CD8-positive, alpha-beta memory T cell (primary cell): ENCODE measurements at places on chromosomes 16 and 17. TPM values are rescaled to one million over a fixed set of nuclear protein-coding genes. Genes with fewer than 3 reads are reported as not detected.
A peak's percentile ranks its signal among the peaks of the same experiment; 100 is the strongest.

DNA sequence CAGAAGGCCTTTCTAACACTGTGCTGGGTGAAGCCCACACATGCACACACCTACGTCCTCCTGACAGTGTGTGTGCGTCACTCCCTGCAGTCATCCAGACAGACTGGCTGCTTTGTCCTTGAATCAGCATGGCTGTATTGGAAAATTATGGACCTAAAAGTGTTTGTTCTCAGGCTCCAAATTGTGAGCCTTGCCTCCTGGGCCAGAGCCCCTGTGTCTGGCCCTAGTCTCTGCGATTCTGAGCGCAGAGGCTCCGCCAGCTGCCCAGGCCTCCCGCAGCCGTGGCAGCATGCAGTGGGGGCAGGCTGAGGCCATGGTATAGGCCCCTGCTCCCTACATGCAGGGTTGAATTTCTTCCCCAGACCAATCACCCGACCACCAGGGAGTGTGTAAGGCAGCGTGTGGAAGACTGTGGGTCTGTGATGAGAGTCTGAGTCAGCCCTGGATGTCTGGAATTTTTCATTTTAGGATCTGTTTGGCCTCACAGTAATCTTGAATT lies 166.9 kb downstream of the LGALS9B start:
- no peak for DNase-seq

DNA sequence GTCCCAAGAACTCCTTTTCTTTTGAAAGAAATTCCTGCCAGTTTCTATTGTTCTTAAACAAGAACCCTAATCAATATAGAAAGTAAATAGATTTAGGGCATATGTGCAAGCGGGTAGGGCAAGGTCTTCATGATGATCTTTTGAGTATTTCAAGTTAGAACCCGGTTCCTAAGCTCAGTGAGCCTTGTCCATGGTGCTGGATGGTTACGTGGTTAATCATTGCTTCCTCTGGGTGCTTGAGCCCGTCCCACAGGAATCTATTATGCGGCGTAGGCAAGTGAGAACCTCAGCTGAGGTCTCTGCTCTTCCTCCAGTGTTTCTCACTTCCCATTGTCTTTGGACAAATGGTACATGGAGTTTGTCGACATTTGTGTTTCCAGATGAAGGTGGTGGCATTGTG lies 580.8 kb upstream of the EEF2KMT start:
- DNase-seq = no peak

- peak; percentile 83 for DNase-seq
These were observed 136.9 kb downstream of the KCNJ12 start for GRCh38 chr17:21513012-21513570.

GRCh38 chr17:50379351-50380132 lies 6.5 kb downstream of the EME1 start:
- no peak for DNase-seq

The RPL38 gene
- 1,489 TPM for total RNA-seq
